ENCODE measurements at places on chromosomes 3 and 15.

- no peak for DNase-seq
These were observed 7.0 kb upstream of the PLD1 start for GRCh38 chr3:171817074-171817800.

- no peak for DNase-seq
These were observed 71.7 kb downstream of the TBC1D5 start for GRCh38 chr3:17670749-17671148.

DNA sequence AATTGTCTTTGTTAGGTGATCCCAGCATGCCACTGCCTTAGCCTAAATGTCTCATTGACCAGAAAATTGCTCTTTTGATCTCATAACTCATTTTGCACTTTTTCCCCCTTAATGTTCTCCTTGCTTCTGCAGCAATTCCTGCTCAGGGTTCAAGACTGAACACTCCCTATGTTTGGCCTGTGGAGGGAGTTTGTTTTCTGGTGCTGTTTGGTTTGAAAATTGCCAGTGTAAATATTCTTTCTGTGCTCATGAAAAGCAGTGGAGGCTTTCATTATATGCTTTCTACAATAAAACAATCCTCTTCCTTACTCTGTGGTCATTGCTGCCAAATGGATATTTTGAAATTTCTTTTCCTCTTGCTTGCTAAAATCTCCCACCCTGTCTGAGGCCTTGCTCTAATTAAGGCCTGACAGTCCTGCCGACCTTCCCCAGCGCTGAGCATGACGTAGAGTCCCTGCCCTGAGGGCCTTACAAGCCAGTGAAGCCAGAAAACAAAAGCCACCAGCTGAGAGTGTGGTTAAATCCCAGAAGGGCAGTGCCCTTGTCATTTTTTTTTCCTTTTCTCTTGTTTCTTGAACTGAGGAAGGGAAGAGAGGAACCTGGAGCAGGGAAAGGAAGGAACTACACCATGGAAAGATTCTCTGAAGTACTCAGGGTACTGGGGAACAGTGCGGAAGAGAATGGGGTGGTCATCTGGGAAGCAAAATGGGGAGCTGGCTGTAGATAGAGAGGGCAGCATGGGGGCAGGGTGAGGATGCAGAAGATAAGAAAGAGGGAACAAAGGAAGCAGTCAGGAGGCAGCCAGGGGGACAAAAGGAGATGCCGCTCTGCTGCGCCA, 24.8 kb downstream of the ZBTB38 start:
- DNase-seq = no peak

GRCh38 chr3:174581558-174581957, 277.6 kb upstream of the NAALADL2 start:
- DNase-seq = no peak

GRCh38 chr15:63231706-63232105, 42.3 kb downstream of the RAB8B start:
- no peak for DNase-seq

DNA sequence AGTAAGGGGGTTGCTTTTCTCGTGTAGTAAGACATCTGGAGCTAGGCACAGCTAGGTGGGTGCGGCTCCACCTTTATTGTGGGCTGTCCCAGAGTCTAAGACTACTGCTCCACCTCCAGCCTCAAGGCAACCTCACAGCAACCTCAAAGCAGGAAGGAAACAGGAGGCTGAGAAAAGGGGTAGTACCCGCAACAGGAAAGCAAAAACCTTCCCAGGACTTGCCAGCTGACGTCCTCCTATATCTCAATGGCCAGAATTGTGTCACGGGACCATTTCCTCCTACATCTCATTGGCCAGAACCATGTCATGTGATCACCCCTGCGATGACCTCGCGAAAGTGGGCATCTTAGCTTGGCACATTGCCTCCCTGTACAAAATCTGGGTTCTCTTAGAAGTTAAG, 4.3 kb upstream of the GPR160 start:
- DNase-seq = no peak

DNA sequence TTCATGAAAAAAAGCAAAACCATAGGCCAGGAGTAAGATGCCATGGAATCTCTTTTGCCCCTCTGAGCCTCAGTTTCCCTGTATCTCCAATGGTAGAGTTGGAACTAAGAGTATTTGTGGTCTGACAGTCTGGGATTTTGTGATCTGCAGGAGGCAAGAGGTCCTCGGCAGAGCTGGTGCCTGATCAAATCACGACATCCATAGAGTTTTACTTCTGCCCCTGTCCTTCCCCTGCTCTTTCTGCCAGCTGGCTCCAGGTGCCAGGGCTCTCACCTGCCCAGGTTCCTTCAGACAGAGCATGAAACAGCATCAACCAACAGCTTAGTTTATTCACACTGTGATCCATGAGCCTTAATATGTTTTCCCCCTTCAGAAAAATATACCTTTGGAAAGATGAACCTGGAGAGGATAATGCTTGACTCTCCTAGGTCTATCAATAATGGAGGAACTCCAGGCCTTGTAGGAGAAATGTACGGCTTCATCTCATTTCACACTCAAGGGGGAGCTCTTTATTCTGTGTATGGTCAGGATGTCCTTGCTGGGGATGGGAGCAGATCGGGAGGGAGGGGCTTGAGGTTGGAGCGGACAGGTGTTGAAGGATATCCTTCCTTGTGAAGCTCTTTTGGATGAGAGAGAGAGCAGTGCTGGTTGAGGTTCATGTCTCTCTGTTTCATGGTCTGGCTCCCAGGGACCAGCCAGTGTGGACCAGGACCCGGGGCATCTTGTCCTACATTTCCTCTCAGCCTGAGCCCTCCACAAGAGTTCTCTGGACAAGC, 309.9 kb downstream of the RPLP1 start:
- no peak for DNase-seq

DNA sequence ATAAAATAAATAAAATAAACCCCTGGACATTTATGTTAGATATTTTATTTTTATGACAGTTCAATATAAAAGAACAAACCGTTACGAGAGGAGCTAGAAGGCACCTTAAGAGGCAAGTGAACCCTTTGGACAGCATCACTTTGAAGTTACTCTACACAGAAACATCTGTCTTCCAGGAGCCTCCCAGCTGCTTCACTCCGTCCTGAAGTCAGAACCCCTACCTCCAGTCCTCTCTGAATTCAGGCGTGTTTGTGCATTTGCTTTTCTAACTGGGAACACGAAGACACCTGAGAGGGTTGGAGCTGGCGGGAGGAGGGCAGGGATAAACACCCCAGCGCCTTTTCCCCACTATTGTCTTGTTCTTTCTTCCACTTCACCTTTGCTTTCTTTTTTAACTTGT, 46.2 kb downstream of the CMTM7 start:
- no peak for DNase-seq

GRCh38 chr3:65875393-65876027, 163.2 kb downstream of the MAGI1 start:
- no peak for DNase-seq

GRCh38 chr3:13009132-13009945, 63.9 kb downstream of the IQSEC1 start:
- DNase-seq = peak; percentile 43
